ENCODE measurements at places on chromosomes 11 and 22. TPM values are rescaled to one million over a fixed set of nuclear protein-coding genes. Genes with fewer than 3 reads are reported as not detected.
A peak's percentile ranks its signal among the peaks of the same experiment; 100 is the strongest.

DNA sequence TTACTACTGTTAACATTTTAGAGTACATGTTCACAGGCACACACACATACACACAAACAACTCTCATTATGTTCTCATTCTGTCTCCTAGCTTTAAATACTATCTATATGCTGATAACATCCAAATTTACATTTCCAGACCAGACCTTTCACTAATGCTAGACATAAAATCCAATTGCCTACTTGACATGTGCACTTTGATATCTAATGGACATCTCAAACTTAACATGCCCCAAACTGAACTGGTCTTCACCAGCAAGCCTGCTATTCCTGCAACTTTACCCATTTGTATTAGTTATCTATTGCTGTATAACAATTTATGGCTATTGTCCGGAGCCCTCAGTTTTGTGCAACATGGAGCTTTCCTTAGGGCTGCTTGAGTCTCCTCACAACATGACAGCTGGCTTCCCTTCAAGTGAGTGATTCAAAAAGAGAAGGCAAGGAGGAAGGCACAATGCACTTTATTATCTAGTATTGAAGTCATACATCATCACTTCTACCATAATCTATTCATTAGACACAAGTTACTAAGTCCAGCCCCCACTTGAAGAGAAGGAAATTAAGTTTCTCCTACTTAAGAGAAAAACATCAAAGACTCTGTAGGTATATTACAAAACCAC, 3.0 kb downstream of the SLC36A4 start:
- peaks cover 17% of the 10 kb centered on the region for H3K4me1 ChIP-seq
- no peaks in the 10 kb centered on the region for H3K36me3 ChIP-seq
- H3K27ac ChIP-seq = no peak overlapping the region
- no peak overlapping the region for H3K4me3 ChIP-seq
- no peak for DNase-seq

DNA sequence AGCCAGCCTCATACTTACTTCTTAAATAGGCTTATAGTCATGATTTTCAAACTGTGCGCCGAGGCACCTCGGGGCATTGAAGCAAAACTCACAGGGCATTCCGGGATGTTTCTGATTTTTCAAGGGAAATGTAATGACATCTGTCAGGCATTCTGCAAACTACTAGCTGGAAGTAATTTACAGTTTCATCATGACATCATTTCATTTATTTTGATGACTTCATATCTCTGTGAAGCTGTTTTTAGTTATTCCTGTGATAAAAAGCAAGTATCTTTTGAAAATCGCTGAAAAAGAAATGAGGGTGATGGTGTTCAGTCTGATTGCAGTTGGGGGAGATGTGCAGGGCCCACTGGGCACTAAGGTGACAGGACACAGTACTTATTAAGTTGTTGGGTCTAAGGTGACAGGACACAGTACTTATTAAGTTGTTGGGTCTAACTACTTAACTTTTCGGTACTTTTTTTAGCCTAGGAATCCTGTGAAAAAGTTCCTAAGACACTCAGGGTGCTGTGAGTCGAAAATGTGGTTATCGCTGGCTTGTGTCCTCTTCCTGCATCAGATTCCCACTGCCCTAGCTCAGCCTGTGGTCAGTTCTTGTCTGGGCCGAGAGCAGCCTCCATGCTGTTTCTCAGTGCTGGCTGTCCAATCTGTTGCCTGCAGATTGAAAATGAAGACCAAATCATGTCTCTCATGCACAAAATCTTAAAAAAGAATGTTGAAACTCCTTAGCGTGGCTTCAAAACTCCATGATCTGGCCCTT, 42.6 kb downstream of the APLP2 start:
- no peak overlapping the region for H3K27ac ChIP-seq
- H3K4me1 ChIP-seq = peaks cover 21% of the 10 kb centered on the region
- no peak for DNase-seq
- no peak overlapping the region for H3K4me3 ChIP-seq
- peaks cover 4% of the 10 kb centered on the region for H3K27me3 ChIP-seq
- peaks cover 63% of the 10 kb centered on the region for H3K36me3 ChIP-seq

DNA sequence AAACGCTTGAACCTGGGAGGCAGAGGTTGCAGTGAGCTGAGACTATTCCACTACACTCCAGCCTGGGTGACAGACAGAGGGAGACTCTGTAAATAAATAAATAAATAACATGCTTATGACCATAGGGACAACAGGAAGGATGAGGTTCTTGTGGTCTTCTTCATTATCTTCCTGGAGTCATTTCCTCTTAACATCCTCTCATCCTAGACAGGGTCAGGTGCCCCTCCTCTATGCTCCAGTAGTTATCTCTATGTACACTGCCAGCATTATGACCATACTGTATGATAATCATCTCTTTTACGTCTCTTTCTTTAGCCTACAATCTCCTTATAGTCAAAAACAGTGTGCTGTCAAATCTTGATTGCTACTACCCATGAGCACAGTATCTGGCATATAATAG, 17.7 kb downstream of the RAB30 start:
- peaks cover 26% of the 10 kb centered on the region for H3K36me3 ChIP-seq
- DNase-seq = no peak
- peak overlapping the region; percentile 97 for H3K27ac ChIP-seq
- no peaks in the 10 kb centered on the region for H3K27me3 ChIP-seq

The MRPL40 gene
- 52.6 TPM for total RNA-seq

DNA sequence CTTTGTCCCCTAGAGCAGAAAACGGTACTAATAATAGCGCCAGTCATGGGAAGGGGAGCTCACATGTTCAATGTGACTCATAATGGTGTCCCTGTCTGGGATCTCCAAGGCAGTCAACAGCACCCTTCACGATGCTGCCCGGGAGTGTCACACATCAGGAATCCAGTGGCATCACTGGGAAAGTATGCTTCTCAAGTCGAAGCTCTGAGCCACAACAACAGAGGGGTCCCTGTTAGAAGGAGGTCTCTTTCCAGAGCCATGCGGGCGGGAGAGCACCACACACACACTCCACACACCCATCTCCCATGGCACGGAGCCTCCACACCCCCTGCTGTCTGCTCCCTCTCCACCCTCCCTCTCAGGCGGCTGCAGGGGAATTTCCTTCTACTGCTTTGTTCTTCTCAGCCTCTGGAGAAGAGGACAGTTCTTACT, 119.7 kb downstream of the ETS1 start:
- peak overlapping the region; percentile 98 for H3K27ac ChIP-seq
- H3K4me3 ChIP-seq = peak overlapping the region; percentile 73
- H3K27me3 ChIP-seq = peaks cover under 1% of the 10 kb centered on the region

DNA sequence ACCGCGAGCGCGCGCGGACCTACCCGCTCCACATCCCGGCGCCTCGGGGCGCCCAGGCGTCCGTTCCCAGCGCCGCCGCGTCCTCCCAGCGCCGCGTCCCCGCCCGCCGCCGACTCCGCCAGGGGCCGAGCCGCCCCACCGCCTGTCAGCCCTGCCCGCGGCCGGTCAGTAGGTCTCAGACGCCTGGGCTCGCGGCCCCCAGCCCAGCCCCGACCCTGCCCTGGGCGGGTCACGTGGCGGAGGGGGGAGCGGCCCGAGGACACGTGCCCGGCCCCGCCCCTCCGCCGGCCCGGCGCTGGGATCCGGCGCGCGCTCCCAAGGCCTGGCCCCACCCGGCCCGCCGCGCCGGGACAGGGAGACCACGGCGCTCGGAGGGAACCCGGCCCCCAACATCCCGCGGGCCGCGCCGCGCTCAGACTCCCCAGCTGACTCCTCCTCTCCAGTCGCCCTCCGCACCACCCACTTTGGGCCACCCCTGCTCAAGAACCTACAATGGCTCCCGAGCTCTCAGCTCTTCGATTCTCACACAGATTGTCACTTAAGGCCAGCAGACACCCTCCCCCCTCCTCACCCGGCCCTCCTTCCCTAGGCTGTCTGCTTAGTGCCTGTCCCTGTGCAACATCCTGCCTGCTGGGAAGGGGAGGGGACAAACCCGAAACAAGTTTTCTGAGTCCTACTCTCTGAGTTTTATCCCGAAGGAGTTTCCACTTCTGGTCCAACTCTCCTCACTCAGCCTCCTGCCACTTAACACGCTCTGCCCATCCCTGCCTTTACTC, at the start of gene RAB3IL1:
RAB3IL1 (minus strand) TSS at position 233 of the 776 bp plus-strand sequence; CDS start at position 34, 199 bp downstream.
- H3K27ac ChIP-seq = peak within 1 kb of the TSS; percentile 76
- H3K4me3 ChIP-seq = peak within 1 kb of the TSS; percentile 88
- H3K27me3 ChIP-seq = peaks cover 3% of the 10 kb centered on the region
- H3K36me3 ChIP-seq = no peaks in the 10 kb centered on the region

Measured in HFFc6 (cell line).